EH (cell line): ENCODE measurements at places on chromosomes 3 and 15.

DNA sequence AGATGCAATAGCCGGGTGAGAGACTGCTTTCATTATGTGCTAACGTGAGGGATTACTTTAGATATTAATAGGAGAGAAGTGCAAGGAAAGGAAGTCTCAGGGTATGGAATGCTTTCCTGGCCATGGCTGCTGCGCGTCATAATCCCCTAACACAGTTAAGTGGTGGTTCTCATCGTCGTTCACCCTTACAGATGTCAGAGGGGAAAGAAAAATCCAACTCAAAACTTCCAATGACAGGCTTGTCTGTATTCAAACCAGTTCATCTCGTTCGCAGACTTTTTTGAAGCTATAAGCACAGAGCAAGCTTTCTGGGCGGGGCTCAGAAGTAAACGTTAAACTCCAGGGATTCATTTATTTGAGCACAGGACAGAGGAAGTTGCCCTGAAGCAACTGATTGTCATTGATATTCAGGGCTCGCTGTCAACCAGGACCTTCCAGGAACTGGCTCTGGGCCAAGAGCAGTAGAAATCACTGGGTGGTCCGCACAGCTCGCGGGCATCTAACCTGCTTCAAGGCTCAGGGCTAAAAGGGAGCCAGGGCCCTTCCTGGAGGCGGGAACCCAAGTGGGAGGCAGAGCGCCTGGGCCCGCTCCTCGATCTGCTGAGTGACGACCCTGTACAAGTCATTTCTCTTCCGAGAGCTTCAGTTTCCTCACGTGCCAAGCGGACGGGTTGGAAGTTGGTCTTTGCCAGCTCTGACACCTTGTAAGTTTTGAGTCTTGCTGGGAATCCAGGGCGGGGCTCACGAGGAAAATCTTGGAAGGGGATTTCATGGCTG is 1.1 kb upstream of the LPP start:
- peak; percentile 83 for DNase-seq

GRCh38 chr15:77107068-77107467 is 36.2 kb upstream of the TSPAN3 start:
- DNase-seq, result no peak

DNA sequence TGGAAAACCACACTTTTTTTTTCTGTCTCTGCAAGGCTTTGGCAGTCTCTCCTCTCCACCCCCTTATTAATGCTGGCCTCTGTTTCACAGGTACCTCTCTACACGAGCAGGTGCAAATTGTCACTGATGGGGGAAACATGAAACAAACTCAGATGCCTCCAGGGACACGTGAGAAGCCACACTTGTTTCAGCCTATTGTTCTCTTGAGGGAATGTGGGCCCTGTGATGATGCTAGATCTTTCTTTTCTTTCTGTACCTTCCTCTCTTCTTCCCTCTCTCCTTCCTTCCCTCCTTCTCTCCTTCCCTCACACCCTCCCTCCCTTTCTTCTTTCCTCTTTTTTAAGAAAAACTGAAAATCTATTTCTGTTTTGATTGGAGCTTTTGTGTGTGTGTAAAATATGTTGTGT is 5.7 kb upstream of the BLM start:
- DNase-seq, result no peak

GRCh38 chr3:66076861-66077470 is 38.2 kb upstream of the MAGI1 start:
- peak; percentile 90 for DNase-seq

DNA sequence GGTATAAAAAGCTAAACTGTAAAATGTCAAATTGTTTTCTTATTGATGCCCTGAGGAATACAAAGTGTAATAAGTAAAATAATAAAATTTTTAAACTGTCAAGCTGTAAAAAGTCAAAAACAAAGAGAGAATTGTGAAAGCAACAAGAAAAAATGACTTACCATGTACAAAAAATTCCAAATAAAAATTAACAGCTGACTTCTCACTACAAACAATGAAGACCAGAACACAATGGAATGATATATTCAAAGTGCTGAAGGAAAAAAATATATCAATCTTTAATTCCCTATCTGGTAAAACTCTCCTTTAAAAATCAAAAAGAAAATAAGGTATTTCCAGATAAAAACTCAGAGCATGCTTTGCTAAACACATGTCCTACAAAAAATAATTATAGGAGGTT is 883.5 kb downstream of the IGSF11 start:
- DNase-seq, result no peak

- DNase-seq, result no peak
Measured at GRCh38 chr15:62676891-62677290, 365.7 kb upstream of the TPM1 start.
